Frontal cortex (tissue), 4 donors: ENCODE measurements at places on chromosomes 7 and 10. TPM values are rescaled to one million over a fixed set of nuclear protein-coding genes. Genes with fewer than 3 reads are reported as not detected.

- DNase-seq, result no peak
Measured at GRCh38 chr10:132616170-132616995, 78.8 kb downstream of the INPP5A start.

DNA sequence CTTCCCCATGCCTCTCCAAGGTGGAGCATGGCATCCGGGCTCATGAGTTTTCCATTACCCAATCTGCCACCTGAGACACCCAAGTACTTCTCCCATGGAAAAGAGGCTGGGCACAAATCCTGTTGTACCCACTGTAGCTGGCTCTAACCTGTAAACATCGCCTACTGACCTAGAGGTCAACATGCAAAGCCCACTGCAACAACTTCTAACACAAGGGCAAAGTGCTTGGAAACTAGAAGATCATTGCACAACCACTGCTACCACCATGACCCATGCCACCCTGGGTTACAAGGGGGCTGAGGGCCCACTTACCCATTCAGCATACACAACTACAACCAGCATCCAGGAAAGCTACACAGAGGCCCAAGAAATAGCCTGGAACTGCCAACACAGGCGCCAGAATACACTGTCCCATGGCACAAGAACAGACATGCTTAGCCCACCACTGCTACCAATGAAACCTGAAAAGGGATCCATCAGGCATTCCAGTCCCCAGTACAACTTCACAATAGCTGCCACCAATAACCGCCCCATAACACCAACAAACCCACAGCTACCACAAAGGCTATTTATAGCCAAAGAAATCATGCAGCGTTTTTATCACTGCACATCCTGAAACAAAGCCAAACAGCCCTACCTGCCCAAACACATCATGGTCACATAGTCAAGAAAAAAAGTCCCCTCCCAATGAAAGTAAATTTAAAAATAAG lies 63.4 kb downstream of the RNF32 start:
- DNase-seq, result no peak

DNA sequence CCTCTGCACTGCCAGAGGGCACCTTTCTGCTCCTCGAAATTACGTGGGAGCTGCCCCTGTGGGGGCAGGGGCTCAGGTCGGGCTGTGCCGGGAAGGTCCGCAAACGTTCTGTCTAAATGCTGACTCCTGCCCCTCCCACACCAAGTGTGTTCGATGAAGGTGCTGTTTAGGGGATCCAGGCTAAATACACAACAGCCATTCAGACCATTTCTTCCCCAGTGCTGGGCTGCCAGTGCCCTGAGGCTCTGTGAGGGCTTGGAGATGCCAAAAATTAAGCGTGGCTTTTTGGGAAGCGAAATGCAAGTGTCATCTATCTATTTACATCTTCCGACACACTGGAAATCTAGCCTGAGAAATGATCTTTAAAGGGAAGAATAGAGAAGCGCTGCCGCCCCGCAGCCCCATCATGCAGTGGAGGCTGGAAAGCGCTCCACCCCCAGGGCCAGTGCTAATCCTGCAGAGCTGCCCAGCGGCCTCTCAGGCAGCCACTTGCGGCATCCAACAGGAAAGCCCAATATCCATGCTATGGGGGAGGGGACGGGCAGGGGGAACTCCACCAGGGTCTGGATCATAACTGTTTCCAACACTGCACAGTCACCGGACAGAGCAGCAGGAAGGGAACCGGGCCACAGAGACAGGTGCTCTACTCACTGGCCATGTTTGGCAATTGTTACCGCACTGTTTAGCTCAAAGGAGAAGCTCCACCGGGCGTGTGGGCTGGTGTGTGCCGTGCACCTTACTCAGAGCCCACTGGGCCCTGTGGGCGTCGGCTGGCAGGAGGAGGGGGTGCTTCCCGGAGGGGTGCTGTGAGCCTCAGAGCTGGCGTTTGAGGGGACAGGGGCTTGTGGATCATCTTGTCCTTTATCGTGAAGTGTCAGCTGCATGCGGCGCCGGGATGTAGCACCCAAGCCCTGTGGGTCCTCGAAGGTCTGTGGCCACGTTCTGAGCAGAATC lies 205.5 kb downstream of the DNAJB6 start:
- no peak for DNase-seq

Gene CALCR
- under 0.01 TPM for total RNA-seq

Gene CFAP70
- total RNA-seq, result 0.82 TPM

Gene ACTL6B
- 163 TPM for total RNA-seq

DNA sequence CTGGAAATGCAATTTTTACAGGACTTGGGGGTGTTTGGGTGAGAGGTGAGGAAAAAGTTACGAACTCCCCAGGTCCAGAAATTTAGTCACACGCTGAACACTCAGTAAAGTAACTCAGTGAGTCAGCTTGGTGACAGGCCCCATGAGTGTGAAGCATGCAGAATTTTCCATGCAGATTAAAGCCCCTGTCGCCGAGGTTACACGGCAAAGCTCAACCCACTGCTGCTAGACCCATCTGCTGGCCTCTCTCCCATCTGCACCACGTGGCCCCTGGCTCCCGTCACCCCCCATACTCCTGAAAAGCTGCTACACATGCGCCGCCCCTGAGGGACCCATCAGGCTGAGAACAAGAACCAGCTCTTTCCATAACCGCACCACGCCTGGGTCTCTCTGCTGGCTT lies 7.0 kb upstream of the MMP21 start:
- no peak for DNase-seq

GRCh38 chr10:123939591-123939990 lies 48.0 kb upstream of the CPXM2 start:
- DNase-seq, result no peak

- DNase-seq, result peak; percentile 60
Measured at GRCh38 chr7:76262683-76263402, 39.6 kb upstream of the HSPB1 start.

DNA sequence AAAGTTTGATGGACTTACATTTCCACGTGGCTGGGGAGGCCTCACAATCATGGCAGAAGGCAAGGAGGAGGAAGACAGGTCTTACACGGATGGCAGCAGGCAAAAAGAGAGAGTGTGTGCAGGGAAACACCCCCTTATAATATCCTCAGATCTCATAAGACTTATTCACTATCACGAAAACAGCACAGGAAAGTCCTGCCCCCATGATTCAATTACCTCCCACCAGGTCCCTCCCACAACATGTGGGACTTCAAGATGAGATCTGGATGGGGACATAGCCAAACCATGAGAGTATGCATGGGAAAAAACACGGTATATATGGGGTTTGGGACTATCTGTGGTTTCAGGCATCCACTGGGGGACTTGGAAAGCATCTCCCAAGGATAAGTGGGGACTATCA lies 78.0 kb downstream of the PLXNA4 start:
- DNase-seq, result no peak

DNA sequence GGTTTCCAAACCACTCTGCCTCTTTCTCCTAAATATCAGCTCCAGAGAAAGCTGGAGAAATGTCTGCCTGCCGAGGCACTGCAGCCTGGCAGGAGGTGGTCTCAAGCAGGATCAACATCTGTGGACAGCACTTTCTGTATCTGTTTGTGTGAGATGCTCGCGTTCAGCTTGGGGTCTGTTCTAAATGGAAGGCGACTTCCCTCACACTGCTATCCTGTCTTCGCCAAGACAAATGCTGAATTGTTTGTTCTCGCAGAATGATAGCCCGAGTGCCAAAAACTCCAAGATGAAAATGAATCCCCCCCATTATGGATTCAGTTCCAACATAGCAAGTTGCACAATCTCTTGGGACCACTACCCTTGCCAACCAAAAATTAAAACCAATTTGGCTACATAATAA lies 72.2 kb upstream of the PALS2 start:
- DNase-seq, result no peak

DNA sequence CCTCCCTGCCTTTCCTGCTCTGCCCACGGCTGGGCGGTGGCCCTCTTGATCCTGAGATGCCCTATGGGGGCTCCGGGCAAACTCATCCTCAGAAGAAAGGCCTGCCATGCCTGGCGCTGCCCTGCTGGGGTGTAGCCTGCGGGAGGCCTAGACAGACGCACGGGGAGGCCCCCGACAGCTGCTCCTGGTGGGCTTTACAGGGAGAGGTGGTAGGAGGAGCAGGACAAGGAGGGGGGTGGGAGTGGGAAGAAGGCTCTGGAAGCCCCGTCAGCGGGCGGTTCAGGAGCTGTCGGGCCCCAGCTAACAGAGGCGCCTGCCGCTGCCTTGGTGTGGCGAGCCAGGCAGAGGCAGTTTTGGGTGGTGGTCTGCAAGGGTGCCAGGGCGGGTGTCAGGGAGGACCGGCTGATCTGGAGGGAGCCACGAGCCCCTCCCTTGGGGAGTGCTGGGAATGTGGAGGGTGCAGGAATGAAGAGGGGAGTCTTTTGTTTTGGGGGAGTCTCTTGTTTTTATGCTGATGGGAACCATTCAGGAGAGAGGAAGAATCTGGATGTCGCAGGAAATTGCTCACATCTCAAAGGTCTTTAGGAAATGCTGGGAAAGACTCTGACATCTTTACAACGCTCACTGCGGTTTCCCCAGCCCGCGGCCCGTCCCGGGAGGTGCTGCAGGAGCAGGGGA lies 63.5 kb downstream of the CFAP46 start:
- DNase-seq, result no peak

DNA sequence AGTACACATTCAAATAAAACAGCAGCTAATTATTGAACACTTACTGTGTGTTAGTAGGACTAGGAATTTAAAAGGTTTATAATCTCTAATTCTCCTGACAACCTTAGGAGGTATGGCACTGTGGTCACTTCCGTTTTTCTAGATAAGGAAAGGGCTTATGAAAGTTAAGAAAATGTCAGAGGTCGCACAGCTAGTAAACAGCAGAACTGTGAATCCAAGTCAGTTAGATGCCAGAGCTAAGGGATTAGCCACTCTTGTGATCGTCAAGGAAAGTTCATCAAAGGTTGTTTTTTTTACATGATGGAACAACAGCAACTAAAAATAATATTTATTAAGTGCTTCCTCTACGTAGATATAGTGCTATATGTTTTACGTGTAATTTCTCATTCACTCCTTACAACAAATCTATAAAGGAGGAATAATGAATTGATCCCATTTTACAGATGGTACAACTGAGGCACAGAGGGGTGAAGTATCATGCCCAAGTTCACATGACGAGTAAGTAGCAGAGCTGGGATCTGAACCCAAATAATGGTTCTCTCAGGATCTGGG lies 84.9 kb downstream of the NAMPT start:
- no peak for DNase-seq

- no peak for DNase-seq
Measured at GRCh38 chr7:89183712-89184111, 388.2 kb upstream of the TEX47 start.

Gene AEBP1
- total RNA-seq, result 4.1 TPM

GRCh38 chr10:128087884-128088709 lies 38.1 kb downstream of the MKI67 start:
- no peak for DNase-seq
